Stimulated activated CD4-positive, alpha-beta T cell treated with anti-CD3 and anti-CD28 coated beads, Interleukin-1b, Interleukin-23, amount 100 ng/mL, for 1 hour (primary cell): ENCODE measurements at places on chromosomes 7 and 10.

GRCh38 chr10:35639021-35639727 is 2.9 kb downstream of the FZD8 start:
- DNase-seq: no peak

DNA sequence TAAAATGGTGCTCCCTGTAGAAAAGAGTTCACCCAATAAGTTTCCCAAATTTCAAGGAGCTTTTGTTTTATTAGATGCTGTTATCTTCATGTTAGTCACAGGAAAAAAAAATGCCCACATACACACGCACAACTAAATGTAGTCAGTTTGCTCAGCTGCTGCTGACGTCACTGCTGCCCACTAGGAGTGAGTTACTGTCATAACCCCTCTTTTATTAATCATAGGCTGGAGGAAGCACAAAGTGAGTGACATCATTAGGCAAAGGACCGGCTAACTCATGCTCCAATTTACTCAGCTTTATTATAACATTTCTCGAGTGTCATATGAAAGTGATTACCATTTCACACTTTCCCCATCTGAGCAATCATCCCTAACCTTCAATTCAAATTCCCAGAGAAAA is 6.7 kb upstream of the INHBA start:
- no peak for DNase-seq

DNA sequence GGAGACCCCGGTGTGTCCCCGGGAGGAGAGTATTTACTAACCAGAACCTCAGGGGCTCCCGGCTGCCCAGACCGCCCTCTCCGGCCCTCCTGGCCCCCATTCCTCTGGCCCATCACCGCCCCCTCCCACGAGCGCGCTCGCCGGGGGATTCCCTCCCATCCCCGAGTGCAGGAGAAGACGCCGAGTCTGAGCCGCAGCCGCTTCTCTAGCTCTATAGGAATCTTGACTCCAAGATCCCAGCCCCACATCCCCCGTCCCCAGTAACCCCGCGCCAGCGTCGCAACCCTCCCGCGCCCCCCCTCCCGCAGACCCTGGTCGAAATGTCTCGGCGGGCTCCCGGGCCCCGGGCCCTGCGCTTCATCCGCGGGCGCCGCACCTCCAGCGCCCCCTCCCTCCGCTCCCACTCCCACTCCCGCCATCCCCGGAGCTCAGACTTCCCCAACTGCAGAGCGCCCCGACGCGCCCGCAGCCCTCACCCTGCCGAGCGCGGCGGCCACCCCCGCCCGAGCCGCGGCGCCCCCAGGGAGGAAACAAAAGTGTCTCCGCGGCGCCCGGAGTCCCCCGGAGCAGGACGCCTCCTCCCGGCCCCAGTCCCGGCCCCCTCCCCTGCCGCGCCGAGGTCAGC is 541 bp downstream of the ELMO1 start:
- DNase-seq: no peak

GRCh38 chr7:13041368-13041988 is 354.0 kb downstream of the ARL4A start:
- DNase-seq: no peak

DNA sequence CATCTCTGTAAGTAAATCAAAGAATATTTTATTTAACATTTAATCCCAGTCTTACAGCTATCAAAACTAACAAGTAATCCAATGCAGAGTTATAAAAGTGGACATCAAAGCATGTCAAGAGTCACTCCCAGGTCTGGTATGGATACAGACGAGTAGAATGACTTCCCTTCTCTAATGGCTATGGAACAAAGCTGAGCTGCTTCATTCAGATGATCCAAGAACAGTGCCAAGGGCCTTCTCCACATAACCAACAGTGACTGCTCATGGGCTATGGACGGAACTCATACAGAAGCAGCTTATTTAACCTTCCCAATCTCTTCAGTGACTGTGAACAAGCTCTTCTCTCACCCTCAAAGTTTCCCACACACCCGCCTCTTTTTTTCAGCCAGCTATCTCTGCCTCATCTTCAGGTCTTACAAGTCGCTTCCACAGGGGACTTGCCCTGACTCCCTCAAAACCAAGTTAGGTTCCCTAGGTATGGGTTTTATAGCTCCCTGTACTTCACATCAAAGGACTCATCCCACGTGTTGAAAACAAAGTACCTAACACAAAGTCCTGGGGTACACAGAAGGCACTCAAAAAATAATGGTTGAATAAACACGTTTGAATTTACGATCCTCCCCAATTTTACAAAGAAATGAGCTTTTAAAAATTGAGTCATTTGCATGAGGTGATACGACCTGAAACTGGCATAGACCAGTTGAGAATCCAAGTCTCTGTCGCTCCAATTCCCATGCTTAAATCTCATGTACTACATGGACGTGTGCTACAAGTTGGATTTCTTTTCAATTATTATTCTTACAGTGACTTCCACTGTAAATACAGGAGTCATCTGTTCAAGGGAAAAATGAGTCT is 3.1 kb downstream of the USP6NL start:
- DNase-seq: no peak

- no peak for DNase-seq
Observed at GRCh38 chr7:133491846-133492652, 239.2 kb downstream of the EXOC4 start.

GRCh38 chr7:5393328-5393727 is 30.3 kb downstream of the TNRC18 start:
- DNase-seq: no peak

GRCh38 chr7:106329408-106329807 is 44.6 kb upstream of the NAMPT start:
- DNase-seq: no peak

DNA sequence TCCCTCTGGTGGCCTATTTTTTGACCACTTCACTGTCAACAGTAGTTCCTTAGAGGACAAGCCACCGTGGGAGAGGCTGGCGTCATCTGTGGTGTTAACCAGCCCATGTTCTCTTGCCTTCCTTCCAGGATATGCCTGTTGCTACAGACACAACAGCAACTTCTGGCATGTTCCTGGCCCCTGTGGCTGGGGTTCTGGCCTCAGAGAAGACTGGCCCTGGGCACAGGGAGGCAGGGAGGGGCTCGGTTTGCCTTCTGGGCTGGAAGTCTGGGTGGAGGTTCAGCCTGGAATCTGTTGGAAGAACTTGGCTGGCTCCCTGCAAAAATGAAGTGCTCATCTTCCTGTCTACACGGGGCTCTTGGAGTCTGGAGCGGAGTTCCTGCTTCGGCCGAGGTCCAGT is 25.7 kb downstream of the GOLGA7B start:
- no peak for DNase-seq

DNA sequence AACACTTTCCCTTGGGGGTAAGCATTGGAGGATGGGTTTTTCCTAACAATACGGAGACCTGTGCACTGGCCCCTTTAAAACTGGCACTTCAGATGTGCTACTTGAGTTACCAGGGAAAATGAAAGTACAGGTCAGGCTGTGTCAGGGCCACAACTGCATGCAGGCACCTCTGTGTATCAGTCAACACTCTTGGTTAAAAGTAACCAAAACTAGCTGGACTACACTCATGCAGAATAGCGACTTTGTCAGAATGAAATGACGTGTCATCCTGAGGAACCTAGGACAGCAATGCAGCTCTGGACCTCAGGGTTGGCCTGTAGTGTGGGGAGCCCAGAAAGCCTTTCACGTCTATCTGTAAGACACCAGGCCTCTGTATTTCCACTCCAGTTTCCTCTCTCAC is 33.8 kb upstream of the SMKR1 start:
- DNase-seq: no peak

DNA sequence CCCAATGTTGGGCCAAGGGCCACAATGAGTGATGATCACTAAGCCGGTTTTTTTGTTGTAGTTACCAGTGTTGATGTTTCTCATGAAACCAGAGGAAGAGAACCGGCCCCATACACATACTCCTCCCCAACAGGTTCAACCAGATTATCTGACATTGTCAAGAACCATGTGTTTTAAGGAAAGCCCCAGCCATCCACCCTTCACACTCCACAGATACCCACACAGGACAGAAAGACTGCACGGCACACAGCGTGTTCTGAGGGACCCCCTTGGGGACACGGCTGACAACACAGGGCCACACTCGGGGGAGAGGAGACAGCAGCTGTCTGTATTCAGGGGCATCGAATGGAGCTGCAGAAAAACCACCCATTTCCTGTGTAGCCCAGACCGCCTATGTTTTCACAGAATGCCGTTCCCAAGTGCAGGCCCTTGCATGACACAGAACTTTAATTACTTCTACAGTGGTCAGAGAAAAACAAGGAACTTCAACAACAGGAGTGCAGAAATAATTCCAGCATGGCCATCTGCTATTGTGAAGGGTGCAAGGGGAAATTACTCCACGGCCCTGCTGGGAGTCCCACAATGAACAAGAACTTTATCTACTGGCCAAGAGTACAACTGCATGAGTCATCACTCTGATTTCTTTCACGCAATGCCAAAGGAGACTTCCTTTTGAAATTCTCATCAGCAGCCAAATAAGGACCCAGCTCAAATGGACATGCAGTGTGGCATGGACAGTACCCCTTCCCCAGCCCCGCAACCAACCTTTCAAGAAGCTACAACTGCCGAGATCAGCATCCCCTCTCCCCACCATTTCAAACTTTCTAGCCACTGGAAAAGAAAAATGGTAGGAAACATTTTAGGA is 2.3 kb downstream of the KLF6 start:
- no peak for DNase-seq

DNA sequence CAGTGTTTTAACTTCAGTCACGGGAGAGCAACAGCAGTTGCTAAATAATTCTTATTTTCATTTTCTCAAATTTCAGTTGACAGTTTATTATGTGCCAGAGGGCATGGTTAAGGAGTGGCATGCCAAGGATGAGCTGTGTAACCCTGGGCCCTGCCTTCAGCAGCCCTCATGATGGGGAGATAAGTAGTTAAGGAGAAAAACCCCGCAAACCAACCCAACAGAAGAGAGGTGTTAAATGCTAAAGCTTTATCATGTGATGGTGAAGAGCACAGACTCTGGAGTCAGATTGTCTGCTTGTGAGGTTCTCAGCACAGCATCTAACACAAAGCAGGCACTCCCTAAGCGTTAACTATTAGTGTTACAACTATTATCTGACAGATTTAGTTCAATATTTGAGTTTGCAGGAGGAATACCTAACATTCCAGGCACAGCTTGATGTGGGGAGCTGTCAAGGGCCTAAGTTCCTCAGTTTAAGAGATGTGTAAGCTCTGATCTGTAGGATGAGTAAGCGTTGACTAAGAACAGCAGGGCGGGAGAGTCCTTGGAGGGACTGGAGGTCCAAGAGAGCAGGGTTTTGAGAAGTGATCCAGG is 29.6 kb downstream of the STAM start:
- DNase-seq: no peak

DNA sequence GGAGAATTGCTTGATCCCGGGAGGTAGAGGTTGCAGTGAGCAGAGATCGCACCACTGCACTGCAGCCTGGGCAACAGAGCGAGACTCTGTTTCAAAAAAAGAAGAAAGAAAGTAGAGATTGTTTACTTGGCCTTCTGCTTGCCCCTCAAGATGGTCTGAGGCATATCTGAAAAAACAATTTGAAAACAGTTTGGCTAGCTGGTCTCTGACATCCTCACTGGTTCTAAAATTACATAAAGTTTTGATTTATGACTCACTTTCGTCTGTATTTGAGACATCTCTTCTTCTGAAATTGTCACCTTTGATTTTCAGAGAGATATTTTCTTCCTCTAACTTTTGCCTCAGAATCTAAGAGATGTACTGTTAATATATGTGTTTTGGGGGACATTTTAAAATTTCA is 49.6 kb upstream of the HELLS start:
- no peak for DNase-seq

DNA sequence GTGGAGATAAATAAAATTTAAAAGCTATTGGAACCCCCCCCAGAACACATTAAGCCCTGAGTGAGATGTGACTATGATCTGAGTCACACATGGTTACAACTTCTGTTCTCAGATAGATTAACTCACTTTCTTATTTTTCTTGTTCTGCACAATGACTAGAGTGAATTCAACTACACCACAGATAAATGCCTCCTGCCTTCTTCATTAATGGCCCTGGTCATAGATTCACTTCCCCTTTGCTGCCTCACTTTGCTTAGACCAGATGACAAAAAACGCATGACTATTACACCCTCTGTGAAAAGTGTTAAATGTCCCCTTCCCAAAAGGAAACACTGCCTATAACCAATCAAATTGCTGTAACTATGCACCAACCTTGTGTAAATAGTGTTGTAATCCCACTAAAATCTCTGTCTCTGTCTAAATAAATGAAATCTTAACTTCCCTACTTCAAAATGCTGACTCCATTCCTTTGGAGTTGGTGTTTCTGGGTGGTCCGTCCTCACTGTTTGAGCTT is 49.4 kb downstream of the AKR1D1 start:
- no peak for DNase-seq

GRCh38 chr10:114719311-114719710 is 61.2 kb upstream of the ABLIM1 start:
- no peak for DNase-seq

DNA sequence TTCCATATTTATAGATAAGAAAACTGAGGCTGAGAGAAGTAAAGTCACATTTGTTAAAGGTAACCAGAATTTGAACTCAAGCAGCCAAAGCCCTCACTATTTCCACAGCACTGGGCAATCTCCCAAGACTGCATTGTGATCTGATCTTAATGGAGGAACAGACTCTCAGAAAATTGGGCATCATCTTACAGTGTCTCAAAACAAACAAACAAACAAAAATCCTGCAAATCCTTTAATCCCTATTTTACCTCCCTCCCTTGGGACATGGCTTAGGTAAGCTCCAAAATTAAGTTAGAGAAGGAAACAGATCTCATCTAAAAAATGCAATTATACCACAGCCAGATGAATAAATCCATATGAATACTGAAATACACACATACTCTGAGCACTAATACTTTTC is 57.5 kb downstream of the FHIP2A start:
- no peak for DNase-seq

- DNase-seq: no peak
Observed at GRCh38 chr7:32266932-32267475, 196.8 kb upstream of the PDE1C start.

- no peak for DNase-seq
Observed at GRCh38 chr10:104935656-104936055, 294.6 kb downstream of the SORCS3 start.

- no peak for DNase-seq
Observed at GRCh38 chr10:48970046-48970445, 30.4 kb upstream of the LRRC18 start.

GRCh38 chr10:99844433-99844955 is 62.1 kb downstream of the ABCC2 start:
- no peak for DNase-seq

DNA sequence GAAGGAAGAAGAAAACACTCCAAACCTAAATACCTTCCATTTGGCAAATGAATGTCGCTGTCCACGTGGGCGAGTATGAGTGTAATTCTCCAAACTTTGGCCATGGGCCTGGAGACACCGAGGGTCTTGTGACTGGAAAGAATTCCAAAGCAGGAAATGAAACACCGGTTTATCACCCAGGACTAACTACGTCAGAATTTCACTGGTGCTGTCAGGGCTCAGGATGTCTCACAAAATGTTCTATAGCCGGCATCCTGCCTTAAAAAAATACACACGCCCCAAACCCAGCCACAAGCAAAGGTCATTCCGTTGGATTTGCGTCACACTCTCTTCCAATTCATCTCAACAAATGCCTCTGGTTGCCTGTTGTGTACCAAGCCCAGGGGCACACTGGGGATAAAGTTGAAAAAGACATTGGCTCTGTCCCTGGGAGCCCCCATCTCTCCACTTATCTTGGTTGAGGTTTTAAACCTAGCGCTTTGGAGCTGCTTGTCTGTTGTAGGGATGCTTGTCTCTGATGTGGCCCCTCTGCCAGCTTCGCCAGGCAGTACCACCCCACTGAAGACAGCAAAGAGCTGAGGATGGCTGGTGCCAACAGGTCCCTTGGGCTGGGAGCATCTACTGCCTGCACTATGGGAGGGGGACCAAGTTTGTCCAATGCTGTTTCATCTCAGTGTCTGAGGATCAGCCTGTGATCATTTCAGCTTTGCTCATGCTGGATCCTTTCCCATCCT is 31.2 kb downstream of the GSTO2 start:
- DNase-seq: no peak

- DNase-seq: no peak
Observed at GRCh38 chr10:130630135-130630534, 493.9 kb downstream of the GLRX3 start.
